NCI-H1436 treated with DMSO at 0.1 percent for 48 hours (cell line): ENCODE measurements at places on chromosomes 12 and 14.

- no peak for DNase-seq
Observed at GRCh38 chr14:79136071-79137044, 966.2 kb downstream of the NRXN3 start.

DNA sequence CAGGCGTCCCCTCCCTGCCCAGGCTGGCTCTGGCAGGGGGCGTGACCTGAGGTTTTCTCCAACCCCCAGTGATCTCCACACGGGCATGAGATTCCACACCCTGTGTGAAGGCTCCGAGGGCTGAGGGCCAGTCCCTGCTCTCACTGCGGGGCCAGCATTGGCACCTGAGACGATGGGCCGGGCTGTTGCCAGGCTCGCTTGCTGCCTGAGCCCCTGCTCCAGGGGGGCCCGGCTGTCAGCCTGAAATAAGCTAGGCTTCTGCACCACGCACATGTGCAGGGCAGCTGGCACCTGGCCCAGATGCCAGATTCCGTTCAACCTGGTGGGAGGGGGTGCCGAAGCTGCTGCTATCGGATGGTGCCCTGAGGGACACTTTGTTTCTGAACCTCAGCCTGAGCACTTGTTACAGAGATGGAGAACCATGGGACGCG, 196.5 kb upstream of the PRMT8 start:
- DNase-seq: no peak

- no peak for DNase-seq
Observed at GRCh38 chr12:29609431-29610215, 112.1 kb upstream of the OVCH1 start.

GRCh38 chr14:74217672-74218448, 21.4 kb upstream of the VSX2 start:
- no peak for DNase-seq
